Gastroesophageal sphincter (tissue), 4 donors: ENCODE measurements at places on chromosomes 3 and 15.

- ATAC-seq, result no peak
Observed at GRCh38 chr3:189778340-189778950, 147.3 kb downstream of the TP63 start.

DNA sequence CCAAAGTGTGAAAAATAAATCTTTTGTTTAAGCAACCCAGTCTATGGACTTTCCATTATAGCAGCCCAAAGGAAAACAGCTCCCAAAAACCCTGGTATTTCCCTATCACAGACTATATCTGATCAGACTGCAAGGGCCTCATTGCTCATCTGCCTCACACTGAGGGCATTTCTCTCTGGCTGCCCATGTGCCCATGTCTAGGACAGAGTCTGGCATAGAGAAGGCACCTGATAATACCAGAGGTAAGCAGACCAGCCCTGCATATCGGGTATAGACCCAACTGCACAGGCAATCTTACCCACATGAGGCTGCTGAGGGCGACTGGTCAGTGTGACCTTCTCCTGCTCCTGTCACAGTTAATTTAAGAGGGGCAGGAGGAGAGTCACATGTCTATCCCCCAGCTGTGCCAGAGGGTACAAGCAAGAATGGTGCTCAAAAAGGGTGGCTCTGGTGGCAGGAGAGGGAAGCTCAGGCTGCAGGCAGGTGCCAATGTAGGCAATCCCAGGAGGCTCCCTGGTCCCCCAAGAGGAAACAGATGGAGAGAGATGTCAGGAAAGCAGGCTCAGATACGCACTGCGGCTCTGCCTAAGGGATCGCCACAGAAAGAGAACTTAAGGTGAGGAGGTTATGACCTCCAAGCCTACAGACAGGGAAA lies 3.1 kb downstream of the CSRNP1 start:
- ATAC-seq, result no peak

DNA sequence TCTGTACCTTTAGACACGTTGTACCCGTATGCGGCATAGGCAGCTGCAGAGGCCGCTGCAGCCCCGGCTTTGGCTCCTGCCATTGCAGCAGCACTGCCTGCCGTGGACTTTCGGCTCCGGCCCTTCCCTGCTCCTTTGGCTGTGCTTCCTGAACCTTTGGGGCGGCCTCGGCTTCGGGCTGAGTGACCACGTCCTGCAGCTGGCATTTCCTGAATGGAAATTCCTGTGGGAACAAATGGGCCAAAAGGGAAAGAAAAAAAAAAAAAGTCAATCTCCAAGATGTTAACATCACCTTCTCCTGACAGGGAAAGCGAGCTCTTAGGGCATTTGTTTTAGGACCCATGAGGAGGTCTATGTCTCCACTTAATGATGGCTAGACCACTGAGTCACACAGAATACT lies 29.6 kb downstream of the CHAC1 start:
- no peak for ATAC-seq

- ATAC-seq, result no peak
Observed at GRCh38 chr3:105970283-105970682, 101.5 kb upstream of the CBLB start.

- no peak for ATAC-seq
Observed at GRCh38 chr3:153615863-153616262, 453.8 kb downstream of the RAP2B start.

DNA sequence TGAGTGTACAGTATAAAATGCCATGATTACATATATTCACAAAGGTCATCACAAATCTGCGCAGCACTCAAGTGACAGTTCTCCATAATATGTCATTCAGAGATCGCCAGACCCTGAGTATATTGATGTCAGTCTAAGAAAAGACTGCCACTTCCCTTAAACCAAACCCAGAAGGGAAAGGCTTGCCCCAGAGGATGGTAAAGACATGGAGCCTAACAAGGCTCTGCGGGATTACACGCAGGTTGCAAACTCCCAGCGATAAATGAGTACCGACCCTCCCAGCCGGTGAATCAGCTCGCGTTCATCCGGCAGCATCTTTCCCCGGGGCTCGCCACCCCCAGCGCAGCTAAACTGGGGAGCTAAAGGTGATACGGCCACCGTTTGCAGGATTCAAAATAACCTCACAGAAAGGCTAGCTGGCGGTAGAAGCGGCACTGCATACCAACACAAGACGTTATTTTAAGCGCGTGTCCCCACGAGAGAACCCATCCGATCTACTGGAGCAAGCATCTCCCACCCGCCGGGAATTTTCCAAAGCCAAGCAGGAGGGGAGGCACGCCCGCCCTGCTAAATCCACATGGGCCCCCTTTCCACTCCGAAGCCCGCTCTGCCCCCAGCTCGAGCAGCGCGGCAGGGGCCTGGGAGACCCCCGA lies 643 bp downstream of the MYO5A start:
- ATAC-seq, result no peak

DNA sequence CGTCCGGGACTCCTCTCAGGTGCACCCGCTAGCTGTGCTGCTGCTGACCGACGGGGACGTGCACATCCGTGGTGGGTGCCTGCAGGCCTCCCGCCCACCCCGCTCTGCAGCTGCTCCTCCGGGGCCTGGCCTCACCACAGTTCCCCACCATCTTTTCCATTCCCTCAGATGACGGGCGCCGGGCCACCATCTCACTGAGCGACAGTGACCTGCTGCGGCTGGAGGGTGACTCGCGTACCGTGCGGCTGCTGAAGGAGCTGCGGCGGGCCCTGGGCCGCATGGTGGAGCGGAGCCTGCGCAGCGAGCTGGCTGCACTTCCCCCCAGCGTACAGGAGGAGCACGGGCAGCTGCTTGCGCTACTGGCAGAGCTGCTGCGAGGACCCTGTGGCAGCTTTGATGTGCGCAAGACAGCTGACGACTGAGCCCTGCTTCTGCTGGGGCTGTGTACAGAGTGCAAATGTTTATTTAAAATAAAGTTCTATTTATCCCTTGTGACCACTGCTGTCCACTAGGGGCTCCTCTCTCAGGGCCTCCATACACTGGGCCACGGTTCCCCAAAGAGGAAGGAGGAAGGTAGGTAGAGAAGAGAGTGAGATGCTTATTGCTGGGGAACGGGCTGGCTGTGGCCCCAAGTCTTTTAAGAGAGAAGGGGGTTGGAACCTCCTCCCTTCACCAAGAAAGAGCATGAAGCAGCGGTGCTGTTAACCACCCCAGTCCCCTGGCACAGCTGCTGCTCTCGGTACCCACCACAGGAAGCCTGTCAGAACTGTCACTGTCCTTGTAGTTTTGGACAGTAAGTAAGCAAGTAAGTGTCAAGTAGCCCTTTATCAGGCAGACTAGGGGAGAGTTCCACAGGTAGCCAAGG lies 47.0 kb downstream of the DHX30 start:
- ATAC-seq, result no peak
